ENCODE measurements at places on chromosomes 13 and 19.

- no peak for DNase-seq
Measured at GRCh38 chr19:18660051-18660910, 23.2 kb upstream of the CRTC1 start.

DNA sequence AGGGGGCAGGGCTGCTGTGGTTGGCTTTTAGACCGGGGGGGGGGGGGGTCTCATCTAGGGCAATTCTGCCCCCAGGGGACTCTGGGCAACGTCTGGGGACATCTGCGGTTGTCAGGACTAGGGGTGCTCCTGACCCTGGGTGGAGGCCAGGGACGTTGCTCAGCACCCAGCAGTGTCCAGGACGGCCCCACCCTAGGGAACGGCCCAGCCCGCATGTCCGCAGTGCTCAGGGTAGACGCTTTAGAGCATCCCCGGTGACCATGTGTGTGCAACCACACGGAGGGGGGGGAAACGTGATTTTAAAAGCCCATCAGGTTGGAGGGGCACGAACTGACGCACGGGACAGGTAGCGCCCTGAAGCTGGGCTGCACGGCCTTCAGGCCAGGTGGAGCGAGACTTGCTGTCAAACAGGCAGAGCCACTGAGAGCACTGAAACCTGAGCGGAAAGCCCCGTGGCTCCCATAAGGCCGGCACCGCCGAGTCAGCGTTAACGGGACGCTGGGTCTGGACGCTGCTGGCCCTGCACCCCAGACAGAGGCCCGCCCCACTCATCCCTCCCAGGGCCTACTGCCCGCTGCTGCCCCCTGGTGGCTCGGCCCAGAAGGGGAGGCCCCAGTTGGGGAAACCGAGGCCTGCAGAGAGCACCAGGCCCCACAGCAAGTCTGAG, 8.3 kb downstream of the CACTIN start:
- peak; percentile 99 for DNase-seq

GRCh38 chr19:22517496-22518411, 95.6 kb upstream of the ZNF98 start:
- DNase-seq = no peak

DNA sequence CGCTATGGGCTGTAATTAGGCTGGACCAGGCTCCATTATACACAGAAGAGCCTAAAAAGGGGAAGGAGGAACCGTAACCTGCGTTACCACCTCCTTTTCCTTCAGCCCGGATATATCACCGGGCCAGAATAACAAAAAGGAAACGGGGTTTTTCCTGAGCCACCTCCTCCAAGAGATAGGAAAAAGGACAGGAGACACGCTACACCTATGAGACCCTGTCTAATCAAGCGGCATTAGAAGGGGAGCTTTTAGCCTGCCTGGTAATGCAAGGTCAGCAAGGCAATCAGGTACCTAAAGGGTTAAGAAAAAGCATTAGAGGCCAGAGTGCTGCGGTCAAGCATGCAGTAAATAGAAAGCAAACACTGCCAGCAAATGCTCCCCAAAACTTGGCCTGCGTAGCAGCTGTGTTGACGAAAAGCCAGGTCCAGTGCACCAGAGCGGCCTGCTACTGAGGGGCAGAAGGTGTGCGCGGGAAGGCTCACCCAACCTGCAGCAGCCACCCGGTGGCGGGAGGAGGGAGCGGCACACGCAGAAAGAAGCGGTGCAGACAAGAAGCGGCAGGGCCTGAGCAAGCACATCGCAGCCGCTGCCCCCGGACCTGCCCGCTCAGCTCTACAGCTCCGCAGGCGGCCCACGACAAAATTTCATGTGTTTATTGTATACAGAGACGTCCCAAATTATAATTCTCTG, 1466.1 kb downstream of the UQCRFS1 start:
- peak; percentile 3 for DNase-seq

GRCh38 chr19:16862826-16863415, 25.9 kb upstream of the F2RL3 start:
- DNase-seq = no peak

DNA sequence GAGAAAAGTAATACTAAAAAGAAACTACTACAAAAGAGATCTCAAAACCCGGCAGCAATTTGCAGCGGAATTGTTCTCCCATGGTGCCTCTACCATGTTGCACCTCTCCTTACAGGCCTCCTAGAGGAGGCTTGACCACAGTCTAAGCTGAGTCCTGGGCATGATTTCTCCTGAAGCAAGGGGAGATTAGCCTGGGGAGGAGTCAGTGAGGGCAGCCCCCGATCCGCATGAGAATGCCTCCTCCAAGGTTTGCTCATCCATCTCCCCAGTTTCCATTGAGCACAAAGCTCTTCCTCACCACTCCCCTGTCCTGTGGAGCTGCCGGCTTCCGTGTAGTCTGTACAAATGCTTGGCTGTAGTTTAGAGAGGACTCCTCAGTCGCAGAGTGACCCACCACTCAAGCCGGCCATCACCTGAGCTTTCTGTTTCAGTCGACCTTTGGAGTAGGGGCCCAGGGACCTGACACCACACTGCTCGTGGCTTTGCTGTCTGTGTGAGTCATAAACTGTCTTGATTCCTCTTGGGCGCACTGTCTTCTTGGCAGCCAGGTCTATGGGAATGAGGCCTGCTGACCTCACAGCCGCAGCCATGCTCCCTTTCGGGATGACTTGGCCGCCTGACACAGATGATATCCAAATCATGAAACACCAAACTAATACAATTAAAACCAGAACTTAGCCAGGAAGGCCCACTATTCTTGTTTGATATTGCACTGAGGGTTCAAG, 72.3 kb downstream of the C1QTNF9 start:
- no peak for DNase-seq

- no peak for DNase-seq
Measured at GRCh38 chr19:48350856-48351255, 12.9 kb downstream of the TMEM143 start.

- no peak for DNase-seq
Measured at GRCh38 chr13:48892053-48892687, 83.5 kb upstream of the FNDC3A start.

- no peak for DNase-seq
Measured at GRCh38 chr13:76043874-76044273, 407.7 kb downstream of the LMO7 start.

- DNase-seq = no peak
Measured at GRCh38 chr13:35850569-35850968, 280.6 kb downstream of the DCLK1 start.

GRCh38 chr13:80988391-80989151, 647.6 kb upstream of the SPRY2 start:
- DNase-seq = no peak

All from GM12891 (cell line).